ENCODE measurements at places on chromosomes 12 and 14. TPM values are rescaled to one million over a fixed set of nuclear protein-coding genes. Genes with fewer than 3 reads are reported as not detected.

GRCh38 chr12:42125388-42125767, 19.3 kb downstream of the GXYLT1 start:
- no peak for DNase-seq

The C14orf119 gene
- 95.1 TPM for polyA plus RNA-seq

The KRT81 gene
- 90.5 TPM for polyA plus RNA-seq

GRCh38 chr12:63163541-63163940, 12.5 kb upstream of the AVPR1A start:
- DNase-seq, result no peak

- no peak for DNase-seq
These were observed 205.1 kb downstream of the SLC5A8 start for GRCh38 chr12:101004898-101005297.

The TTC6 gene
- polyA plus RNA-seq, result not detected

DNA sequence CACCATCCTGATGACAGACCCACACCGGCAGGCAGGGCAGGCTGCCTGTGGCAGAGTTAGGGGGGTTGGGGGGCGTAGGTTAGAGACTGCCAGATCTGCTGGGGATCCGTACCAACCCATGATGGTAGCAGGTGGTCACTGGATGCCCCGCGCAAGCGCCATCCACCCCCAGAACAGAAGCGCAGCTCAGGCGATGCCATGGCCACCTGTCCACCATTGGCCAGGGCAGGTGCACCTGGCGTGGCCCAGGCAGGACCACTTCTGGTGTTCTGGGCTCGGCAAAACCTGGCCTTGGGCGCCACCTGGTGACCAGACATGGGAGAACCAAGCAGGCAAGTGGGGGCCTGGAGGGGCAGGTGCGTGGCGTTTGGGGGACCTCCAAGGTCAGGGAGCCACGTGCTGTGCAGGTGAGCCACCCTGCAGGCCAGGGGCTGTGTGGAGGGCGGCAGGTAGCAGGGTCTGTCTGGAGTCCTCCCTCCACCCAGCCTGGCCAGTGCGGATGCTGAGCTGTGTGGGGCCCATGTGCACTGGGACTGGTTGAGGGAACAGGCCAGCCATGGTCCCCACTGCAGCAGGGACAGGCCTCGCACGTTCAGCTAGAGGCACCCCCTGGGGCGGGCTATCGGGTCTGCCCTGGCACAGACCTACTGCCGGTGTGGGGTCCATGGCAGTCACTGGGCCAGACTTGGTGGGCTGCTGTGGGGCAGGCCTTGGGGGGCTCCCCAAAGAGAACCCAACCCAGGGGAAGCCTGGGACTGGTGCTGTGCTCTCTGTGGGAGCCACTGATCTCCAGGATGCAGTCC, 15.6 kb downstream of the BAG5 start:
- DNase-seq, result peak; percentile 46

The KRT6B gene
- polyA plus RNA-seq, result 2,534 TPM

The RASSF9 gene
- polyA plus RNA-seq, result 2.6 TPM

The RIPK3 gene
- polyA plus RNA-seq, result 0.06 TPM

- DNase-seq, result peak; percentile 62
These were observed 152.3 kb downstream of the MSRB3 start for GRCh38 chr12:65430571-65431306.

GRCh38 chr12:76720068-76720467, 43.8 kb upstream of the ZDHHC17 start:
- peak; percentile 65 for DNase-seq

GRCh38 chr12:94203181-94203546, 54.8 kb downstream of the PLXNC1 start:
- no peak for DNase-seq

The SPIC gene
- polyA plus RNA-seq, result not detected

The TMTC3 gene
- 20.2 TPM for polyA plus RNA-seq

The OTX2 gene
- polyA plus RNA-seq, result not detected

- DNase-seq, result no peak
These were observed 14.8 kb downstream of the PTPN11 start for GRCh38 chr12:112433551-112433950.

GRCh38 chr12:76137606-76138005, 53.1 kb upstream of the NAP1L1 start:
- DNase-seq, result no peak

DNA sequence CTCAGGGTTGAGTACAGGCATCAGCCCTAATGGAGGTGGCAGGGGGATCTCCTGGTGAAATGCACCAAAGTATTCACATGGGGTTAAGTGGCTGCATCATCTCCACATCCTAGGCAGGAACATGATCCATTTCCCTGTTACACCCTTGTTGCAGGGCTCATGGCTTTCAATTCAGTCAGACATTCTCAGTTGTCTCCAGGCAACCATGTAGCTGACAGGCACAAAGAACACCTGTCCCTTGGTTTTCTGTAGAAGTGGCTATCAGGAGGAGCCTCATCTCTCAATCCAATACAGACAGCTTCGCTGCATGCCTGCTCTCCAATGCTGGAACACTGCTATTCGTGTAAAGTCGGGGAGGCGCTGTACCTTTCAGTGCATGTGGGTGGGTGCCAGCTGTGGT, 299.0 kb upstream of the FOXG1 start:
- no peak for DNase-seq

- no peak for DNase-seq
These were observed 52.8 kb downstream of the IGF1 start for GRCh38 chr12:102427543-102427941.

GRCh38 chr12:30134229-30134628, 350.5 kb upstream of the TMTC1 start:
- no peak for DNase-seq

DNA sequence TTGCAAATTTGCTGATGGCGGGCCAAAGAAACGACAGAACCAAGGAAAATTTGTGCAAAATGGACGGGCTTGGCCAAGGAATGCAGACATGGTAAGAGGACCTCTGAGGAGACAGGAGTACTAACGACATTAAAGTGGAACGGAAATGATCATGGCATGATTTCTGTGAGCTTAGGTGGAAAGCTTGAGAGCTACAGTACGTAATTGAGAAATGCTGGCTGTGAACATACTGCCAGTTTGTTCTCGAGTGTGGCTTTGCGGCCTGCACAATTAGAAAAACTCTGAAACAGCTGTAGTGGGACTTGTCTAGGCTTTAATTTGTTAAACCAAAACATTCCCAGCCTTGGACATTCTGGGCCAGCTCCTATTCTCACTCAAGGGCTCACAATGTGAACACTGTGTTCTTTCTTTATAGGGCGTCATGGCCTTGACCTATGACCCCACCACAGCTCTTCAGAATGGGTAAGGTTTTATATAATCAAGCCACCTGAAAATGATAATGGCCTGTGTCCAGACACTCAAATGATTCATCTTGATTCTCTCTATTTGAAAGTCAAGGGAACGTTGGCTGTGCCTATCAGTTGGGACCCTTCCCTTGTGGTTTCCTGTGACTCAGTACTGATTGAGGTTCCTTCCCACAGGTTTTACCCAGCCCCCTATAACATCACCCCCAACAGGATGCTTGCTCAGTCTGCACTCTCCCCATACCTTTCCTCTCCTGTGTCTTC, 48.5 kb downstream of the BAZ2A start:
- DNase-seq, result peak; percentile 81

The UNC79 gene
- 0.02 TPM for polyA plus RNA-seq

DNA sequence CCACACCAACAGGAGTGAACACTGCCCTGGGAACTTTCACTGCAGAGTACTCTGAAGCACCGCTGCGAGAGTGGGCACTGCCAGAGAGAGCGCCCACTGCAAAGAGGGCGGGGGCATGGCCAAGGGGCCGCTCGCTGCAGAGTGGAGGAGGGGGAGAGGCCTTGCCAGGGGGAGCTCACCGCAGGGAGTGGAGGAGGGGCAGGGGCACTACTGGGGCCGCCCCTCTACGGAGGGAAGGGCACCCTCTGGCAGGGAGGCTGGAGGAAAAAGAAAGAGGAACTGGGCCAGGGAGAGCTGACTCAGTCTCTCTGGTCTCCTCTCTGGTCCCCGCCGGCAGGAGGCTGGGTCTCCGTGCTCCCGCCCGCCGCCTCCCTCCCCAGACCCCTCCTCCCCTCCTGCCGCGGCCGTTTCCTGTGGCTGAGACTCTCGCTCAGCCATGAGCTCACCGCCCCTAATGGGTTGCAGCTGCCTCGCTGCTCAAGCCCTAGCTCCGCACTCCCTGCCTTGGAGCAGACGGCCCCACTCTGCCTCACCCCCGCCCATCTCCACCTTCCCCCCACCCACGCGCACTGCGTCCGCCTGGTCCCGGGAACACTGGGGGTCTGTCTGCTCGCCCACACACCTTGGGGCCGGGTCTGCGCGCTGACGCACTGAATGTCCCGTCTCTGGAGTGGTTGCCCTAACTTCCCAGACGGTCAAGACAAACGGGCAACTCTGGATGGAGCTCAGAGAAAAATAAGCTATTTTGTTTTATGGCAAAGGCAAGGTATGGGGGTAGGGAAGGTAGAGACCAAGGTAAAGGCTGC, 1.3 kb downstream of the ARHGEF40 start:
- DNase-seq, result peak; percentile 72

- DNase-seq, result no peak
These were observed 45.5 kb upstream of the OVCH1 start for GRCh38 chr12:29543036-29543435.

DNA sequence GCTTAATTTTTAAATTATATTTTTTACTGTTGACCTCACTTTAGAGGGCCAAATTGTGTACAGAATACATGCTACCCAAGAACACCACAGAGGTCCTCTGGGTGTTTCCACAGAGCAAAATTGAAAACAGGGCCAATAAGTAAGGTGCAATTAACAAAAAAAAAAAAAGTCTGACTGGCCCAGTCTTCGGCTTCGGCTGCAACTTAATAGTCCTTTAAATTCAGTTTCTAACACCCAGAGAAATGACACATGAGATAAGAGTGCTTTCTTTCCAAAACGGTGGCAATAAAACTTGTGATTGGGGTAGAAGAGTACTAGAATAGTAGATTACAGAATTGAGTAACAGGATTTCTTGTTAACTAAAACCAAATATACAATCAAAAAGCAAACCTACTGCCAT, 81.3 kb downstream of the MED13L start:
- DNase-seq, result no peak

- no peak for DNase-seq
These were observed 53.7 kb upstream of the LRRK2 start for GRCh38 chr12:40171066-40171465.

The KLRK1 gene
- not detected for polyA plus RNA-seq

The MYF6 gene
- polyA plus RNA-seq, result not detected

DNA sequence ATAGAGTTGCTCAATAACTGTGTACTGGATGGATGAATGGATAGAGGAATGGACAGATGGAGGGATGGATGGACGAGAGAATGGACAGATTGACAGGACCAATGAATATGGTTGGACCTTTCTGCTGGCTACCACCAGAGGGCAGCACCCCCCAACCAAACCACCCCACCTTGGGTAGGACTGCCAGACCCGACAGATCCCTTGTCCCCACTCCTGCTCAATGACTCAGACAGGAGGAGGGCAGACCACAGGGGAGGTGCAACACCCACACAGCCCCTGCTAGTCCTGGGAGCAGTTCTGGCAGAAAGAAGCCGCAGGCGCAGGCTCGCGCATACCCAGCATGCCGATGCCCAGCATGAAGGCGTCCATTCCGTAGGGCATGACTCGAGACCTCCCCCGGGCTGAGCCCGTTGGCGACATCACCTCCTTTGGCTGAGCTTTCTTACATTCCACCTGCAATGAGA, 12.4 kb downstream of the MSI1 start:
- peak; percentile 91 for DNase-seq

The SYNE3 gene
- 2.4 TPM for polyA plus RNA-seq

The TAS2R9 gene
- not detected for polyA plus RNA-seq

DNA sequence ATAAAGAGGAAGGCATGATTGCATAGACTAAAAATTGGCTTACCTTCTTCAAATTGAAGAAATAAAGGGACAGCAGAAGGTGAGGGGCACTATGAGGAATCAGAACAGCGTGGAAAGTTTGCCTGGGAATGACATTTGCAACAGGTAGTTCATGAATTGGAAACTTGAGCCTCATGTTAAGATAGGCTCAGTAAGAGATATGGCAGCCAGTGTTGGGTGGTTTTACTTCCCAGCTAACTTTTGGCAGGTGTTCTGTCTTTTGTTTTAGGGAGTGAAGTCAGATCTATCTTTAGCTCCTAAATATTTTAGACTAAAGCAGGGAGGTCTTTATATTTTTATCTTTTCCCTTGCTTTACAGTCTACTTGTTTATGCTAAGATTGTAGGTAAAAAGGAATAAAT, 122.4 kb downstream of the ANO6 start:
- DNase-seq, result no peak

DNA sequence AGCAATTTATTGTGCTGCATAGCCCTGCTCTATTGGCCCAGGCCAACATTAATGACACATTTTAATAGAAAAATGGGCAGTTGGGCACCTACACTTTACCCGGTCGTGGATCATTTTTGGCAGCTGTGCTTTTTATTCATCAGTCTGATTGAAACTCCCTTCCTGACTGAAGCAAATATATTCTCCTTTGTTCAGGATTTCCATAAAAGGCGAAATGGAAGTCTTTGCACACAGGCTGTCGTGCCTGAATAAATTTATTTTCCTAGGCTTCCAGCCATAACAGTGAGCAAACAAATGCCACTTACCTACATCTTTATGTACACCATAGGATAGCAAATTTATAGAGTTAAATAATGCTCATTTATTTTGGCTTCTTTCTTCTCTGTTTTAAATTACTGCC, 480.7 kb upstream of the DCN start:
- no peak for DNase-seq

DNA sequence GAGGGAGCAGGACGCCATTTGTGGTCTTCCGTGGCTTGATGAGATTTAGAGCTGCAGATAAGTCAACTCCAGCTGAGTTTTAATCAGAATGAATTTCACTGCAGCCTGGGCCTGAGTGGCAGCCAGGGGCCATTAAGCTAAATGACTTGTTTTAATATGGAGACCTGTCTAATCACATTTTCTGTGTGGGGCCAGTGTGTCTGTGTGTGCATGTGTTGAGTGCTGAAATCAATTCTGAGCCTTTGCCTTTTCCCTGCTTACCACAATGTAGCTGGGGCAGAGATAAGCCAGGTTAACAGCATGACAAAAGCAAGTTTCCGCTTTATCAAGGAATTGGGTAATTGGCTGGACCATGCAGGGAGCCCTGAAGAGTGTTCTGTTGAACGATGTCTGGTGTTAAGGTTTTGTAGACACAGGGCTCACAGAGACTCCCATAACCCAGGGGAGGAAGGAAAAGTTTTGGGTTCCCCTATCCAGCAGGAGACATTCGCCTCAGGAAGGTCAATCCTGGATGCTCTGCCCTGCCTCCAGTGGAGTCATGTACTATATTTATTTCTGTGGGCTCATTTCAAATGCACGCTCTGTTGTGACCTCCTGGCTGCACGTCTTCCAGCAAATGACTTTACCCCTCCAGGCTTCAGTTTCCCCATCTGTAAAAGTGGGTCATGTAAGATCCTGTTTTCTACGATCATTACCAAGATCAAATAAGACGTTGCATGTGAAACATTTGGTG, 24.2 kb downstream of the RPH3A start:
- no peak for DNase-seq

GRCh38 chr12:108375986-108376663, 37.0 kb upstream of the CMKLR1 start:
- DNase-seq, result peak; percentile 13

Data from mammary epithelial cell (primary cell).